ENCODE measurements at places on chromosomes 12 and 14. TPM values are rescaled to one million over a fixed set of nuclear protein-coding genes. Genes with fewer than 3 reads are reported as not detected.

SLC25A47 gene
- total RNA-seq, result not detected

DNA sequence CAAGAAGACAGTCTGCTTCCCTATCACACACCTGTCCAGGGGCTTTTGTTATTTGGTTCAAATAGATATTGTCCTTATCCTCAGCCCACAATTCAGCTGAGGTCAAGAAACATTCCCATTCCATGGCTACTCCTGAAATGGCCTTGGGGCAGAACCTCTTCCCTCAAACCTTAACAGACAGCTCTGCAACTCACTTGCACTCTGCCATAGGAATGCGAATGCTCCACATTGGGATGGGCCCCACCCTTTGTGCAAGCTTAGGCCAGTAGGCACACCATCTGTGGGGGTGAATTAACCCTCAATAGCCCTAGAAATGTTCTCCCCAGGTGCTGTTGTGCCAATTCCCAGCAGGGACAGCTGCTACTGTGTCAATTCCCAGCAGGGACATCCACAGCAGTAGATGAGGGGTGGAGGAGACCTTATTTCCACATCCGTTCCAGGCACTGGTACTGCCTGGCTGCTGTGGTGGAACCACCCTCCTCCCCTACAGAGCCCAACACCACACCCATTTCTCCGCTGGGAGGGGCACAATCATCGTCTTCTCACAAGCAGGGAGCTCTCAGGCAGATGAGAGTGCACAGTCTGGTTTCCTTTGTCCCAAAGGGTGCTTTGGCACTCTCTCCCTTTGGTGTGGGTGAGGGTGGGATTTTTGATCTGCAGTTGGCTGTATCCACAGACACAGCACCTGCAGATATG is 42.3 kb upstream of the GLIPR1 start:
- H3K27ac ChIP-seq, result no peak overlapping the region
- H3K4me3 ChIP-seq, result no peak overlapping the region
- H3K27me3 ChIP-seq, result no peaks in the 10 kb centered on the region
- no peaks in the 10 kb centered on the region for H3K36me3 ChIP-seq
- DNase-seq, result no peak

GRCh38 chr12:106269150-106269771 is 21.4 kb upstream of the CKAP4 start:
- DNase-seq, result no peak
- H3K27ac ChIP-seq, result no peak overlapping the region
- no peaks in the 10 kb centered on the region for H3K36me3 ChIP-seq
- H3K4me1 ChIP-seq, result no peaks in the 10 kb centered on the region
- no peak overlapping the region for H3K4me3 ChIP-seq

OR6C2 gene
- not detected for total RNA-seq

DNA sequence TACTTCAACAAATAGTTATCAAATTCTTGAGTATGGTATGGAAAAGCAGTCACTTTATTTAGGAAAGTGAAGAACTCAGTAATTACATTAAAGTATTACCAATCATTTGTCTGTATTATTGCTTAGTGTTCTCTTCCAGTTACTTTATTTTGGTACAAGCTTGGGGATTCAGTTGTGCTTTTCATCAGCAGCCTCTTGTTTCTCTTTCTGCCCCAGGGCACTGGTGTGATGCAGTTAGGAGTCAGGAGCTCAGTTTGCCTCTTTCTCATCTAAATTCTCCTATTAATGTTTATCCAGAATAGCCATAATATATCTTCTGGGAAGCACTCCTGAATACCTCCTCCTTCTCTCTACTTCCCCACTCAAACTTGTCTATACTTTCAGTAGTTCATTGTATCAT is 25.7 kb downstream of the PMCH start:
- no peaks in the 10 kb centered on the region for H3K36me3 ChIP-seq
- H3K4me3 ChIP-seq, result no peak overlapping the region
- H3K4me1 ChIP-seq, result no peaks in the 10 kb centered on the region

GRCh38 chr12:131375261-131375971 is 335.5 kb upstream of the SFSWAP start:
- no peak overlapping the region for H3K27ac ChIP-seq
- H3K4me3 ChIP-seq, result no peak overlapping the region
- no peak for DNase-seq

DNA sequence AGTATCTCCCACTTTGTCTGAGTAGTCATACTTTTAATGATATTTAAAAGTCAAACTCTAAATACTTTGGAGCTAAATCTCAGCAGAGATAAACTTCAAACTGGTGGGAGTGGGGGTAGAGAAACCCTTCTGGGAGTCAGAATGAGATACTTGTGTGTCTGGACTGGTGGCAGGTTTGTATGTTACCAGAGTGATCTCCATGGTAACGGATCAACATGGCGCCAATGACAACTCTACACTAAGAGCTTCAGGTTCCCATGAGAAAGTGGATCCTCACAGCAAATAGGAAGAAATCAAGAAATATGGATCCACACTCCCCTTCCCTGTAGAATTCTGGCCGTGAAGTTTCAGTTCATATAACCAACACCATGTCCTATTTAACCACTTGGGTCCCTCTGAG is 121.9 kb downstream of the ETV6 start:
- no peak overlapping the region for H3K4me3 ChIP-seq
- no peak for DNase-seq
- H3K27me3 ChIP-seq, result no peaks in the 10 kb centered on the region
- H3K27ac ChIP-seq, result no peak overlapping the region

GRCh38 chr12:109228664-109229063 is 80.4 kb downstream of the FOXN4 start:
- peaks cover 84% of the 10 kb centered on the region for H3K36me3 ChIP-seq
- no peaks in the 10 kb centered on the region for H3K4me1 ChIP-seq
- no peak overlapping the region for H3K4me3 ChIP-seq

- H3K4me3 ChIP-seq, result no peak overlapping the region
- H3K27me3 ChIP-seq, result no peaks in the 10 kb centered on the region
- H3K36me3 ChIP-seq, result no peaks in the 10 kb centered on the region
- H3K27ac ChIP-seq, result no peak overlapping the region
- no peaks in the 10 kb centered on the region for H3K4me1 ChIP-seq
Measured at GRCh38 chr12:53869500-53869899, 69.1 kb upstream of the HOXC13 start.

DNA sequence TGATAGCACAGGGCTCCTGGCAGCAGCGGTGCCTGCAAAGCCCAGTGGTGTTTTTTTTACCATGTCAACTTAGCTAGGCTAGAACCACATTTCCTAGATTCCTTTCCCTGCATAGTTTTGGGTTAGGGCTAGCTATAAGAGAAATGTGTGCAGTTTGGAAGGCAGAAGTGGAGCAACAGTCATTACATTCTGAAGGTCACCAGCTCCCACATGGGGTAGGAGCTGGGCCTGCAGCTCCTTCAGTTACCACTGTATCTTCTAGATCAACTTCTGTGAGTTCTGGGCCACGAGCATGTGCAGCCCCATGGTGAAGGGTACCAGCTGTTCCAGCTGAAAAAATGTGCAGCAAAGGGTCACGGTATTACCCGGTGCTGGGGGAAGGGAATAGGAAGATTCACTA is 2.3 kb upstream of the SLC25A3 start:
- H3K27ac ChIP-seq, result no peak overlapping the region
- H3K27me3 ChIP-seq, result no peaks in the 10 kb centered on the region
- DNase-seq, result no peak
